ENCODE measurements at places on chromosomes 5 and 9.

- DNase-seq, result no peak
Measured at GRCh38 chr9:93653760-93654159, 77.4 kb downstream of the PHF2 start.

DNA sequence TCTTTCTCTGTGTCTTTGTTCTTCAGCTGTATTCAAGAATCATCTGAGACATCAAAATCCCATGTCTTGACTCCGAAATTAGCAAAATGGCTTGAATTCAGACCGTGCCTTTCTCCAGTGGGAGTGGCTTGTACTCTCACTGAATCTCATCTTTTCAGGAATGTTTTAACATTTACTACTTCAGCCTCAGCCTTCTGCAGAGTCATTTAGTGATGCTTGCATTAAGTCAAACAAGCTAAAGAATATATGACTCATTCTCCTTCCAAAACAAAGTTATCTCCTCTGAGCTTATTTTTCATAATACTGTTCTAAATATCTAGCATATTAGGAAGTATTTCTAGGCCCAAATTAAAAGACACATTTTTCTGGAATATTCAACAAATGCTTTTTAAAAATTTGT is 205.3 kb downstream of the CDH10 start:
- DNase-seq, result no peak

DNA sequence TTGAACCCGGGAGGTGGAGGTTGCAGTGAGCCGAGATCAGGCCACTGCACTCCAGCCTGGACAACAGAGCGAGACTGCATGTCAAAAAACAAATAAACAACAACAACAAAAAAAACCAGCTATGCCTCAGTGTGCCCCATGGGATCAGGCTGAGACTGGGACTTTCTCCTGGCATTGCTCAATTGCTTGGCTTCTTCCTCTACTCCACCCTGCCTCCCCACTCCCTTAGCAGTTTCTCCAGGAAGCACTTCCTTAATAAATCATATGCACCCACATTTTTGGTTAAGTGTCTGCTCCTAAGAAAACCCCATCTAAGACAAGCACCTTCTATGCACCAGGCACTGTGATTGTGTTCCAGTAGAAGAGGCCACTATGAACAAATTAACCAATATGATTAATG is 41.0 kb upstream of the TMEM252 start:
- DNase-seq, result no peak

DNA sequence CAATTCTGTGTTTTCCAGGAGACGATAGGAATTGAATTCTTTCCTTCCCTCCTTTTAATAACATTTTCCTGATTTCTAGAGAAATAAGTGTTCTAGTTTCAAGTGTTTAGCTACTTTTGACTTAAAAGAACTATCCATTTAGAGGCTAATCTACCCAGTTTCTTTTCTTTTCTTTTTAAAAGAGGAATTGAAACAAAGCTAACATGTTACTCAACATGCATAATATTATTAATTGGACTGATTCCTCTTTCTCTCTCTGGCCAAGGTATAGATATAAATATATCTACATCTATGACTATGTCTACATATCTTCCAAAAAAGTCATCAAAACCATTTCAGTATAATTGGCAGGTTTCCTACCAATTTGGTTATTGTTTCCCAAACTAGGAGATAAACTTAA is 309.8 kb downstream of the TRPM3 start:
- DNase-seq, result no peak

GRCh38 chr9:88889386-88889785 is 101.9 kb upstream of the S1PR3 start:
- no peak for DNase-seq

DNA sequence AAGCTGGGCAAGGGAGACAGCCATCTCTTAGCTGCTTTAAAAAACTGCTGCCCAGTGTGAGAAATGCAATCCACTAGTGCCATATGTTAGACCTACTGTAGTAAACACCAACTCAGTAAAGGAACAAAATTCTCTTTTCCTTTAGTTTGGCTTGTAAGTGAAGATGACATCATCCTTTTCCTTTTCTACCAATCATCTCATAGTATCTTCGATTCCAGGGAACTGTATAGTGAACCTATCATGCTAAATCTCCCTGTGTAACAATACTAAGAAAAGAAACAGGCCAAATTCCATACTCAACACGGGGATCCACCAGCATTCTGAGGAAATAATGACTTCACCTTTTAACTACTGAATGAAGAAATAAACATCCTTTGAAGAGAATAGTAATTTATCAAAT is 100.1 kb downstream of the RAPGEF6 start:
- no peak for DNase-seq

GRCh38 chr9:70405808-70406433 is 8.5 kb downstream of the KLF9 start:
- no peak for DNase-seq

- DNase-seq, result peak; percentile 4
Measured at GRCh38 chr9:83219154-83219923, 156.4 kb upstream of the RASEF start.

GRCh38 chr9:90504486-90504885 is 138.1 kb downstream of the DIRAS2 start:
- DNase-seq, result no peak

DNA sequence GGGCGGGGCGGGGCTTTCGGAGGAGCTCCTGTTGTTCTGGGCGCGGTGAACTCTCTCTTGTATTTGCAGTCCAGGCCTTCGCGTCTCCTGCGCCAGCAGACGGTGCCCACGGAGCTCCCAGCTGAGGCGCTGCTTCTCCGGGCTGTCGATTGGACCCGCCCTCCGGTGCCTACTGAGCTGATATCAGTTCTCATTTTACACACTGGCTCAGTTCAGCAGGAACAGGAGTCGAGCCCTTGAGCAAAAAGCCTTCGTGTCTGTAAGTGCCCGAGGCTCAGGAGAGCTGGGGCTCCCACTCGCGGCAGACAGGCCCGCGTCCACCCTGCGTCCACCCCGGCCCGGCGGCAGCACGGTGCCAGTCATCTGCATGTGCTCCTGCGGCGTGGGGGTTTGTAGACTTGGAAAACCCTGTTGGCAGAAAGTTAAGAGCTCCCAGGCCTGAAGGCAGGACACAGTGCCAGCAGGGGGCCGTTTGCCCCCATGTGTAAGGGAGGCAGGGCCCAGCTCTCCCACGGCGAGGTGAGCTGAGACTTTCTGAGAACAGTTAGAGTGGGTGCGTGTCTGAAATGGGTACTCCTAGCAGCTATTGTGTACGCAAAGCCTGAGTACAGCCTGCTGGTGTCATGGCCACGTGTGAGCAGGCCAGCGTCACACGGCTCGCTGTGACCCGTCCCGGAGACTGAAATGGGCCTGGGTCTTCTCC is 231.5 kb downstream of the FANCC start:
- no peak for DNase-seq

- DNase-seq, result no peak
Measured at GRCh38 chr9:88287972-88288371, 100.3 kb upstream of the SPIN1 start.

GRCh38 chr5:98470747-98471146 is 302.7 kb upstream of the RGMB start:
- no peak for DNase-seq

- DNase-seq, result no peak
Measured at GRCh38 chr9:130442746-130443455, 1.9 kb upstream of the ASS1 start.

DNA sequence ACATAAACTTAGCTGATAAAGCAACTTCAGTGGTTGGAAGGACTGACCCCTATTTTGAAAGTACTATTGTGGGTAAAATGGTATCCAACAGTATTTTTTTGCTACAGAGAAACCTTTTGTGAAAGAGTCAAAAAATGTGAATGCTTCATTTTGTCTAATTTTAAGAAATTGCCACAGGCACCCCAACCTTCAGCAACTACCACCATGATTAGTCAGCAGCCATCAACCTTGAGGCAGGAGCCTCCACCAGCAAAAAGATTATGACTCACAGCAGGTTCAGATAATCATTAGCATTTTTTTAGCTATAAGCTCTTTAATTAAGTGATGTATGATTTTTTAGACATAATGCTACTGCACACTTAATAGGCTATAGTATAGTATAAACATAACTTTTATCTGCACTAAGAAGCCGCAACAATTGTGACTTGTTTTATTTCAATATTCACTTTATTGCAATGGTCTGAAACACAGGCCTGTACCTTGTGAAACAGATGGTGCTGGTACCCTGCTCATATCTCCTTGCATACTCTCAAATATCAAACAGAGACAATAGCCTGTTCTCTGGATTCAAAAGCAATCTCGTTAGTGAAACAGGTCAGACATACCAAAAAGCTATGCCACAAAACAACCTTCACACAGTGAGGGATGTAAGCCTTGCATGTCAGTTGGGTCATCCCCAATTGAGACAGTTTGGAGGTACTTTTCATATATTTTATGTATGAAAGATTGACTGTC is 261.2 kb upstream of the FAM174A start:
- no peak for DNase-seq

DNA sequence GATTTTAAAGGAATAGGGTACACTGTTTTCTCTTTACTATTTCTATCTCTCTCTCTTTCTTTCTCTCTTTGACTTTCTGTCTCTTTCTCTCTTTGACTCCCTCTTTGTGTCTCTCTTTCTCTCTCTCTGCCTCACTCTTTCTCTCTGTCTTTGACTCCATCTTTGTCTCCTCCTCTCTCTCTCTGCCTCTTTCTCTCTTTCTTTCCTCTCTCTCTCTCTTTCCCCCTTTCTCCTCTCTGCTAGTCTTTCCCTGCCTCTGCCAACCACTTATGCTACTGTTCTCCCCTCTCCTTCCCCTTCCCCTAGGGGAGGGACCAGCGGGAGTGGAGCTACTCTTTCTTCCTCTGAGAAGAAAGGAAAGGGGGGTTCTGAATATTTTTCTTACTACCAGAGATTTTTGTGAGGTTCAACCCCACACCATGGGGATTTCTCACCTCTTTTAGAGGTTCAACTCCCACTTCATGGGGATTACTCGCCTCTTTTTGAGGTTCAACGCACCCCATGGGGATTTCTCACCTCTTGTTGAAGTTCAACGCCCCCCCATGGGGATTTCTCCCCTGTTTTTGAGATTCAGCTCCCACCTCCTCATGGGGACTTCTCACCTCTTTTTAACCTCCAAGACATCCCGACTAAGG is 309.9 kb downstream of the NR3C1 start:
- DNase-seq, result no peak

- DNase-seq, result no peak
Measured at GRCh38 chr5:30596495-30597064, 596.9 kb upstream of the CDH6 start.

- DNase-seq, result peak; percentile 97
Measured at GRCh38 chr5:151252762-151253604, at the start of gene GM2A. Gene GM2A, plus strand, starts transcription at chr5:151253185. Its CDS starts 32 bp downstream, at chr5:151253217.

DNA sequence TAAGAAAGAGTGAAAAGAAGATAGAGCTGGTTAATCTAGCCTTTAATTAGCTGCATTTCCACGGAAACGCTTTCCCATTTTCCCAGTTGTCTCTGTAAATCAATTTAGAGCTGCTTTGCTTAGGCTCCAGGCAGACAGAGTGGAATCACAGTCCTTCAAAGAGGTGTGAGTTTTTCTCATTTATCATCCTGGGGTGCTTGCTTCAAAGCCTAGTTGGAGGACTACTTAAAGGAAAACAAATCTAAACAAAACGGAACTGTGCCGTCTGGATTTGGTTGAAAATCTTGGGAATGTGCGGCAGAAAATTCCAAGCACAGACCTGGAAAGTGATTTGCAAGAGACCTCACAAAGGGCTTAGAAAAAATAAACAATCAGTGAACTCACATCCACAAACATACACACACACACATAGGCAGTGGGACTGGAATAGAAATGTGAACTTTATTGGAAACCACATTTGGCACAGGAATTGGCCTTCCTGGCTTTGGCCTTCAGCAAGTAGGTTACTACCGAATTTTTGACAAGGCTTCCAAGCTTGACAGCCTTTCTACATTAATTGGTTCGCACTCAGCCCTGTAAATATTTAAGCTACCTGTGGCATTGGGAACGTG is 235.2 kb upstream of the SLC24A2 start:
- DNase-seq, result no peak

Data from stimulated activated CD4-positive, alpha-beta T cell treated with anti-CD3 and anti-CD28 coated beads, Interleukin-4, amount 100 ng/mL, for 1 hour (primary cell).